Hematopoietic multipotent progenitor cell (in vitro differentiated cells): ENCODE measurements at places on chromosomes 1 and 21.
A peak's percentile ranks its signal among the peaks of the same experiment; 100 is the strongest.

DNA sequence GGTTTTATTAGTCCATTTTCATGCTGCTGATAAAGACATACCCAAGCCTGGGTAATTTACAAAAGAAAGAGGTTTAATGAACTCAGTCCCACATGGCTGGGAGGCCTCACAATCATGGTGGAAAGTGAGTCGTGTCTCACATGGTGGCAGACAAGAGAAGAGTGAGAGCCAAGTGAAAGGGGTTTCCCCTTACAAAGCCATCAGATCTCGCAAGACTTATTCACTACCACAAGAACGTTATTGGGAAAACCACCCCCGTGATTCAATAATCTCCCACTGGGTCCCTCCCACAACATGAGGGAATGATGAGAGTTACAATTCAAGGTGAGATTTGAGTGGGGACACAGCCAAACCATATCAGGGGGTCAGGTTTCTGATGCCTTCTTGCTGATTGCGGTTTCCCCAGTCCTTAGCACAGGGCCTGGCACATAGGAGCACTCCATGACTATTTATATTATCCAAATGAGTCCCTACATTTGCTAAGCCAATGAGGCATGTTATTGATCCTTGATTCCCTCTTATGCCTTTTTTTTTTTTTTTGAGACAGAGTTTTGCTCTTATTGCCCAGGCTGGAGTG lies 35.3 kb upstream of the PAXBP1 start:
- DNase-seq: no peak

GRCh38 chr1:223403184-223403815 lies 10.1 kb downstream of the CCDC185 start:
- no peak for DNase-seq

DNA sequence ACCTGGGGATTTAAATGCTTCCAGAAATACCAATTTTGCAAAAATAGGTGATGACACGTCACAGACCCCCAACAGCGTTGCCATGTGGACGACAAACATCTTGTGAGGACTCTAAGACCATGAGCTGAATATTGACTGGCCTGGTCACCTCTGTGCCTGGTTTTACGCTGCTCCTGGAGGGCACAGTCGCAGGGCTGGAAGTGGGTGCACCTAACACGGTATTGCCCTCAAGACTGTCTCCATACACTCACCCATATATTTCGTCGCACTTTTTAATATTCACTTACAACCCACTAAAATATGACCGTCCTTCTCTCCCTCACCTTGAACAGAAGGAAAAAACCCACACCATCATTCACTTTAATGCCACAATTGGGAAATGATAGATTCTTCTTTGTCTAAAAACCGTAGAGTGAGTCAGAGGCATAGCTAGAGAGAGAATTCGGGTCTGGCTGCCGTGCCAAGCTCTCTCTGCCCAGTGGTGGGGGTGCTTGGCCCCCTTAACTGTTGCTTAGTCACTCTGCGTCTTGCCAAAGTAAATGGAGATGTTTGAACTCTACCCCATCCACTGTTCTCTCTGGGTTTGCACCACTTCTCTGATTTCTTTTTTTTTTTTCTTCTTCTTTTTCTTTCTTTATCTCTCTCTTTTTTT lies 40.8 kb upstream of the UTS2 start:
- no peak for DNase-seq

GRCh38 chr1:54481201-54481884 lies 66.7 kb upstream of the ACOT11 start:
- DNase-seq: no peak

DNA sequence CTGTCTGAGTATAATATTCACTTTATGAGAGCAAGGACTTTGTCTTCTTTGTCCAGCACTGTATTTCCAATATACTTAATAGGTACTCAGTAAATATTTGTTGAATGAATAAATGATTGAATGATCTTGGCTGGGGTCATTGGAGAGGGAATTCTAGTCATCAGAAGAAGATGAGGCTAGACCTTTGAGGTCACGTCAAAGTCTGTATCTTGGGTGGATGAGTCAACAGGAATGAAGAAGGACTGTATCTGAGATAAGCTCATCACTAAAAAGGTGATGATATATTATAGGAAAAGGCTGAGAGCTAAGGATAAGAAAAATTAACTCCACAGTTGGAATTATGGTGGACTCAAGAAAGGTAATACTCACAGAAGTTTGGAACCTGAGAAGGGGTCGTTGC lies 125.1 kb upstream of the MAGI3 start:
- no peak for DNase-seq

DNA sequence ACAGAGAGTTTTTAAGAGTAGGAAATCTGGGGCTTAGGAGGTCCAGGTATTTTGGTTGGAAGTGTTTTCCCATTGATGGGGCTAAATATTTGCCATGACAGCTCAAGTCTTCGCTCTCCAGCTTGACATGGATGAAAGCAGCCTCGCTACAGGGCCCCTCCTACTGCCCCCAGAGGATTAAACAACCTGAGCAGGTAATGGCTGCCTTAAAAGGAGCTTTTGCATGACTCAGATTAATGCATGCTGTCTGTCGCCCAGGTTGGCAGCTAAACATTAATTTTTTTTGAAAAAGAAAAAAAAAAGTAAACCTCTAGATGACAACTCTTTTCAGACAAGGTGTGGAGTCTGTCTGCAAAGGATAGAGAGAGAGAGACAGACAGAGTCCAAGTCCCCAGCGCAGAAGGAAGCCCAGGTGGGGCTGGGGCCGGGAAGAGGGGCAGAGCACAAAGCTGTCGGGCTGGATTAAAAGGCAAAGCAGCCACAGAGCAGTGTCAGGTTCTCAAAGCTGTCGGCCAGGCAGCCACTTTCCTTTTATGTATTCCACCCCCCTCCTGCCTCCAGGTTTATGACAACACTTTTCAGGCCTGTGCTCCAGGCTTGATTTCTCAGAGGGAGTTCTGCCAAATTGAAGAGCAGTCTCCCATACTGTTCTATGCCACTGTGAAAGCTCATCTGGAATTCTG lies 127.9 kb downstream of the CLIC6 start:
- no peak for DNase-seq

DNA sequence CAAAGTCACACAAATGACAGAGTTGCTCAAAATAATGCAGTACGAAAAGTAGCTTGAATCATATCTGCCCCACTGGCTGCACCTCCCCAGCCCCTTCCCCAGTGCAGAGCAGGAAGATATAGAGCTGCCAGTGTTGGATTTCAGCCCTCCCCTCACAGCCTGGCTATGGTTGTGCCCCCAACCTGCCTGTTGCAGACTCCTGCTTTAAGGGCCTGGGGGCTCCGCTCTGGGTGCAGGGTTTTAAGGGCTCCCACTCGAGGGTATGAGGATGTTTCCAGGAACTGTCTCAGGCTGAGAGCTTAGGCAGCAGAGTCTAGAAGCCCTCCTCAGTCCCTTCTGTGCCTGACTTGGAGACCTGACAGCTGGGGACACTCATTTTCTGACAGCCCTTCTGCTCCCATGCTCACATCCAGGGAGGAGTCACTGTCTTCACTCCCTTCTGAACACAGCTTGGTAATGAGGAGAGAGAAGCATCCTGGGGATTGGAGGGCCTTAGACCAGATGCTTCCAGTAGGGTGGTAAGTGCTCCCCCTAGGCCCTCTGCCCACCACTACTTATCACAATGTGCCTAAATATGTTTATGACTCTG lies 4.6 kb downstream of the S100A9 start:
- no peak for DNase-seq

- peak; percentile 41 for DNase-seq
Observed at GRCh38 chr1:163071405-163072255, 2.5 kb downstream of the RGS4 start.

- DNase-seq: no peak
Observed at GRCh38 chr1:54987919-54988705, 7.7 kb downstream of the TMEM61 start.

DNA sequence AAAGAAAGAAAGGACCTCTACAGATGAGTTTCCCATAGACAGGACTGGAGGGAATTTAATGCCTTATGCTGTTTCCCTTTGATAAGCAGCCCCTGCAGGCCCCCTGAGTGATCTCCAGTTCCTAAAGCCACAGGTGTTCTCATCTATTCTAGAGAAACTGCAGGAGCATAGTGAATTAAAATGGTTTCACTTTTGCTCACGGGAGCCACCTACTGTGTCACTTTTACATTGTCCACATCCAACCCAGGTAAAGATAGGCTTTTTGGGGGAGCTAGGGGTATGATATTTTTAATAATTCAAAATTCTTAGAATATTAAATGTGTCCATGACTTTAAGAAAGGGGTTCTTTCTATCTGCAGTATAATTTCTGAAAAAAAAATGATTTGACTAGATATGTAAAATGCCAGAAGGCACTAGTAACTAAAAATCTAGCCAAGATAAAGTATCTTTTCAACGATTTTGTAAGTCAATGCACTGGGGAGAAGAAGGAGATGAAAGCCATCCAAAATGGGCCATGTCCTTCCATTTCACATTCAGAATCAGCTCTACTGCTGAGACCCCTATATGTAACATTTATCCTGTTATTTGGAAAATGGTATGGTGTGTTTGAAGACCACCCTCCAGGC lies 267.3 kb upstream of the DUSP10 start:
- peak; percentile 53 for DNase-seq

DNA sequence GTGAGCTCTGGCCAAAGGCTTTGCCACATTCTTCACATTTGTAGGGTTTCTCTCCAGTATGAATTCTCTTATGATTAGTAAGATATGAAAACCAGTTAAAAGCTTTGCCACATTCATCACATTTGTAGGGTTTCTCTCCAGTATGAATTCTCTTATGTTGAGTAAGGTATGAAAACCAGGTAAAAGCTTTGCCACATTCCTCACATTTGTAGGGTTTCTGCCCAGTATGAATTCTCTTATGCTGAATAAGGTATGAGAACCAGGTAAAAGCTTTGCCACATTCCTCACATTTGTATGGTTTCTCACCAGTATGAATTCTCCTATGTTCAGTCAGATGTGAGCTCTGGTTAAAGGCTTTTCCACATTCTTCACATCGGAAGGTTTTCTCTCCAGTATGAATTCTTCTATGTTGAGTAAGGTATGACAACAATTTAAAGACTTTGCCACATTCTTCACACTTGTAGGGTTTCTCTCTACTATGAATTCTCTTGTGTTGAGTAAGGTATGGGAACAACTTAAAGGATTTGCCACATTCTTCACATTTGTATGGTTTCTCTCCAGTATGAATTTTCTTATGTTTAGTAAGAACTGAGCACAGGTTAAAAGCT lies 20.7 kb downstream of the ZNF695 start:
- DNase-seq: no peak

GRCh38 chr1:182666706-182667105 lies 17.7 kb downstream of the RGS8 start:
- no peak for DNase-seq

- no peak for DNase-seq
Observed at GRCh38 chr21:45945066-45945867, 36.3 kb upstream of the COL6A1 start.

- no peak for DNase-seq
Observed at GRCh38 chr1:246219508-246220030, 287.5 kb downstream of the SMYD3 start.

DNA sequence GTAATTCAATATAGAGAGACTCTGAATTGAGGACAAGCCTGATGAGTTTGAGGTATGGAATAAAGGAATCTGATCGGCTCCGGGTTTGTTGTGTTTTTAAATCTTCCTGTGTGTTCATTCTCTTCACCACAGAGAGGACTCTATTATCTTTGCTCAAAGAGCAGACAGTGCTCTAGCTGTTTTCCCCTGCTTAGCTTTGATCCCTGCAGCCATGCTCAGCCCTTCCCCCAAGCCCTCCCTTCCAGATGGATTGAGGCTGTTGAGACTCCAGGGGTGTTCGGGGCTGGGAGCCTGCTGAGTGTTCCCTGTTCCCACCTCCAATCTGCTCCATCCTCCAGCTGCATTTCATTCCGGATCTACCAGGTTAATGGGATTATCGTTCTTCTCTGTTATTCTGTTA lies 74.2 kb upstream of the CXADR start:
- no peak for DNase-seq

DNA sequence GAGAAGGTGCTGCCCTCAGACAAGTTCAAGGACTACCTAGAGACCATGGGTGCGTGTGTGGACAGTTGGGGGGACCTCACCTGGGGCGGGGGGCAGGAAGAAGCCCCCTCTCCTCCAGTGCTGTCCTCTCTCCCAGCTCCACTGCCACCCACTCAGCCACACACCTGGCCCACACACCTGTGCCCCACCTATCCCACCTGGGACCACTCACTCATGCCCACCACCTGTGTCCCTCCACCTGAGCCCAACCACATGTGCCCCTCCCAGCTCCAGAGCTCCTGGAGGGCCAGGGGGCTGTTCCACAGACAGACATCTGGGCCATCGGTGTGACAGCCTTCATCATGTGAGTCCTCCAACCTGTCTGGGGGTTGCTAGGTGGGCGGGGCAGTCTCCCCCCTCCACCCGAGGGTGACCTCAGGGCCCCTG lies 29.0 kb downstream of the TRIM11 start:
- no peak for DNase-seq

DNA sequence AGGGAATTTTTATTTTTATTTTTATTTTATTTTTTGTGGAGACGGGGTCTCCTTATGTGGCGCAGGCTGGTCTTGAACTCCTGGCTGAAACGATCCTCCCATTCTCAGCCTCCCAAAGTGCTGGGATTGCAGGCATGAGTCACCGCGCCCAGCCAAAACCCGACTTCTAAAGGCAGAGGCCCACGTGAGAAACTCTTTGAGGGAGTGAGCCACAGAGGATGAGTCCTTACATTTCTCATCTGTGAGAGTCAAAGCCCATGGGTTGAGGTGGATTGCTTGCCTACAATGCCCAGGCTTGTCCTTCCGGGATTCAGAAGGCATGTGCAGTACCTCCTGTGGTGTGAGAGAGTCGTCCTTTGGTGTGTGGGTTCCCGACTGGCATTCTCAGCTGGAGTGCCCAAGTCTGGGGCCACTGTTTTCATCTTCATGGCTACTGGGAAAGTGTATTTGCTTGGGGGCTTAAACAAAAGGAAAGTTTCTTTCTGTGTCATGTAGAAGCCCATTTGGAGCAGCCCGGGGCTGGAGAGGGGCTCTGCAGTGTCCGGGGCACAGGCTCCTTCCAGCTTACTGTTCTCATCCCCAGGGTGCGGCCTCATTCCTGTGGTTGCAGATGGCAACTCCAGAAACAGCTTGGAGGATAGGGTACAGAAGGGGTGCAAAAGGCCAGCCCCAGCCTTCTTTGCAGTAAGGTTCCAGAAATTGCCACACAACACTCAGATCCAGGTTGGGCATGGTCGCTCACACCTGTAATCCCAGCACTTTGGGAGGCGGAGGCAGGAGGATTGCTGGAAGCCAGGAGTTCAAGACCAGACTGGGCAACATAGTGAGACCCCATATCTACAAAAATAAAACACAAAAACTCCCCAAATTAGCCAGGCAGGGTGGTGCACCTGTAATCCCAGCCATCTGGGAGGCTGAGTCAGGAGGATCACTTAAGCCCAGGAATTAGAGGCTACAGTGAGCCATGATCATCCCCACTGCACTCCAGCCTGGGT lies 29.4 kb upstream of the CSF3R start:
- DNase-seq: no peak
